Caudate nucleus (tissue), 63 donors: ENCODE measurements at places on chromosomes 1 and 21.

- DNase-seq, result no peak
These were observed 455 bp downstream of the UCHL5 start for GRCh38 chr1:193058529-193059281.

GRCh38 chr1:52926864-52927211, 238 bp upstream of the SCP2 start:
- no peak for DNase-seq

DNA sequence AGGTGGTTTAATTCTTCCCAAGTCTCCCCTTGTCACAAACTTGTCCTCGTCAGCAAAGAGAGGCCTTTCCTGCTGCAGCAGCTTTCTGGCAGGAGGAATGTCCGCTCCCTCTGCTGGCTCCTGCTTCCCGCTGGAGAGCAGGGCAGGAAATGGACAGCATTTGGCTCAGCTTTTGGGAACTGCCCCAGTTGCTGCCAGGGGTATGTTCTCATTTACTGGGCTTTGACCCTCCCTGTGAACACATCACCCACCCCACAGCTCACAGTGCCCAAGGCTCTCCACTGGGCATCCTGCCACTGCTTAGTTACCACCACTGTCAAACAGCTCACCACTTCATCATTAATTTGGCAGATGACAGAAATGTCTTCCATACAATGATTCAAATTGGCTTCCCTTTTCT, 75.4 kb downstream of the MRPL37 start:
- no peak for DNase-seq

GRCh38 chr21:14581902-14582457, 35.9 kb upstream of the SAMSN1 start:
- no peak for DNase-seq

GRCh38 chr1:9107136-9107535, 21.8 kb downstream of the GPR157 start:
- no peak for DNase-seq

GRCh38 chr21:44269090-44269489, 7.4 kb upstream of the DNMT3L start:
- no peak for DNase-seq

- no peak for DNase-seq
These were observed 954.4 kb downstream of the NCAM2 start for GRCh38 chr21:21952566-21952965.
